ENCODE measurements at places on chromosomes 4 and X.

GRCh38 chr4:97215409-97215941, 927.8 kb downstream of the STPG2 start:
- DNase-seq, result no peak

GRCh38 chr4:14908635-14909034, 93.6 kb upstream of the CPEB2 start:
- DNase-seq, result no peak

DNA sequence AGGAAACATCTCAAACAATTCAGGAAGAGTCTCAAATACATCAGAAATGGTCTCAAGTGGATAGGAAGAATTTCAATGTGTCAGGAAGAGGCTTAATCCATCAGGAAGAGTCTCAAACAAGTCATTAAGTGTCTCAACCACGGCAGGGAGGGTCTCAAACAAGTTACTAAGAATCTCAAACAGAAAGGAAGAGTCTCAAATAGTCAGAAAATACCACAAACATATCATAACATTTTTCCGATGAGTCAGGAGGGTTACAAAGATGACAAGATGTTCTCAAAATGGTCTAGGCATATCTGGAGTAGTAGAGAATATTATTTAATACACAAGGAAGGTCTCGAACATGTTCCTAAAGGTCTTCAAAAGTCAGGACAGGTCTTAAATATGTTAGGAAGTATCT, 109.3 kb upstream of the USP9X start:
- DNase-seq, result no peak

DNA sequence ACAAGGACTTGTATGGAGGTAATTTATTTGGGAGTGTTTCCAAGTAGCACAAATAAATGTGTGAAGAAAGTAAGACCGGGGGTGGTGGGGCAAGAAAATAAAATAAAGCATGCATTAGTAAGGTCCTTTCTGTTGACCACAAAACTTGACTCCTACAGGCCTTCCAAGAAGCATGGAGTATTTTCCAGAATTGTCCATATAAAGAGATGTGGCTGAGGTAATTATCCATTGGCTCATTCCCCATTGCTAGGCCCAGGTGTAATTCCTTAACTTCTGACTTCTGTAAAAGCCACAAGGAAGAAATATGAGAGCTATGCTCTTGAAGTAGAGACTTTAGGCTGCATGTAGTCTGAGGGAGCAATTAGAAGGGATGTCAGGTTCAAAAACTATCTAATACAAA, 430.5 kb upstream of the PABPC4L start:
- DNase-seq, result no peak

DNA sequence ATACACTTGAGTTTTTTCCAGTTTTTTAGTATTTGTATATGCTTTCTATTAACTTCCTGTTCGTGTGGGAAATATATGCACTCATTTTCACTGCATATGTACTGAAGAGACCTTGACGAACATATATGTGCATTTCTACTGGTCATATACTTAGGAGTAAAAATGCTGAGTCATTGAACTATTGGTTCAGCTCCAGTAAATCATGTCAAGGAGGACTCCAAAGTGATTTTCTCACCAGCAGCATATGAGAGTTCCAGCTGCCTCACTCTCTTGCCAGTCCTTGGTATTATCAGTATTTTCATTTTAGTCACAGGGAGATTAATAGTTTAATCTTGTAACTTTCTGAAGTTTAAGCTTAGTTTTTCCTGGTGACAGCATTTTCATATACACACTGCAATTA, 2750.2 kb downstream of the ARAP2 start:
- no peak for DNase-seq

DNA sequence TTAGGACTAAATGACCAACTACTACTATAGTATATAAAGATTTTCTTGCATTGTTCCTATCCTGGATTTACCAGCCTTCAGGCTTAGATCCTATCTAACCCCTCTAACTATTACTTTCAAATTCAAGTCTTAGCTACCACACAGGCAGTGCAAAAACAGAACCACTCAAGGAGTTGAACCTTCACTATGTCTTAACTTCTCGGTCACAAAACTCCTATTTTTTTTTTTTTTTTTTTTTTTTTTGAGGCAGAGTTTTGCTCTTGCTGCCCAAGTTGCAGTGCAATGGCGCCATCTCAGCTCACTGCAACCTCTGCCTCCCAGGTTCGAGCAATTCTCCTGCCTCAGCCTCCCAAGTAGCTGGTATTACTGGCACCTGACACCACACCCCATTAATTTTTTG, 6.3 kb upstream of the FAM200B start:
- DNase-seq, result no peak

All from inflammatory macrophage treated with lipopolysaccharide for 1 hour (primary cell).